Immature natural killer cell (primary cell): ENCODE measurements at places on chromosomes 11 and 22. TPM values are rescaled to one million over a fixed set of nuclear protein-coding genes. Genes with fewer than 3 reads are reported as not detected.

- peak; percentile 61 for DNase-seq
- peaks cover 29% of the 10 kb centered on the region for H3K4me1 ChIP-seq
These were observed at the start of gene ATXN10 for GRCh38 chr22:45671783-45672563. TSS of gene ATXN10 (plus strand) at chr22:45671834. CDS start at chr22:45672064, 230 bp downstream.

GRCh38 chr11:117395476-117395875 lies 67.8 kb downstream of the CEP164 start:
- H3K27ac ChIP-seq = no peak overlapping the region
- DNase-seq = no peak
- peaks cover 82% of the 10 kb centered on the region for H3K36me3 ChIP-seq
- H3K4me3 ChIP-seq = no peak overlapping the region

- H3K4me1 ChIP-seq = peaks cover 29% of the 10 kb centered on the region
- H3K27me3 ChIP-seq = peaks cover 21% of the 10 kb centered on the region
- peak overlapping the region; percentile 90 for H3K27ac ChIP-seq
- DNase-seq = no peak
- H3K4me3 ChIP-seq = peak overlapping the region; percentile 97
These were observed 600 bp downstream of the FCHSD2 start for GRCh38 chr11:73141309-73142127.

The CHRM4 gene
- 0.31 TPM for polyA plus RNA-seq

The NAALADL1 gene
- polyA plus RNA-seq = 88.7 TPM

The RTN3 gene
- 62.6 TPM for polyA plus RNA-seq

DNA sequence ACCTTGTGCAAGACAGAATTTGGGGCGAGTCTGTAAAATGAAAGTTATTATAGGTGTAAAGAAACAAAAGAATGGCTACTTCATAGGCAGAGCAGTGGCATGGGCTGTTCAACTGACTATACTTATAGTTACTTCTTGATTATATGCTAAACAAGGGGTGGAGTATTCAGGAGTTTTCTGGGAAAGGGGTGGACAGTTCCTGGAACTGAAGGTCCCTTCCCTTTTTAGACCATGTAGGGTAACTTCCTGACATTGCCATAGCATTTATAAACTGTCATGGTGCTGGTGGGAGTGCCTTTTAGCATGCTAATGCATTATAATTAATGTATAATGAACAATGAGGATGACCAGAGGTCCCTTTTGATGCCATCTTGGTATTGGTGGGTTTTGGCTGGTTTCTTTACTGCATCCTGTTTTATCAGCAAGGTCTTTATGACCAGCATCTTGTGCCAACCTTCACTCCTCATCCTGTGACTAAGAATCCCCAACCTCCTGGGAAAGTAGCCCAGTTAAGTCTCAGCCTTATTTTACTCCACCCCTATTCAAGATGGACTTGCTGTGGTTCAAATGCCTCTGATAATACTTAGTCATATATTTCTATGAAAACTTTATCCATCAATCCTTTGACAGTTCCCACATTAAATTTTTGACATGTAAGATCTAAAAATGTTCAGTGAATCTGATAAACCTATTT lies 118.6 kb downstream of the ARHGAP42 start:
- H3K27ac ChIP-seq = no peak overlapping the region
- H3K36me3 ChIP-seq = no peaks in the 10 kb centered on the region
- H3K4me1 ChIP-seq = no peaks in the 10 kb centered on the region
- no peak for DNase-seq
- no peak overlapping the region for H3K4me3 ChIP-seq

DNA sequence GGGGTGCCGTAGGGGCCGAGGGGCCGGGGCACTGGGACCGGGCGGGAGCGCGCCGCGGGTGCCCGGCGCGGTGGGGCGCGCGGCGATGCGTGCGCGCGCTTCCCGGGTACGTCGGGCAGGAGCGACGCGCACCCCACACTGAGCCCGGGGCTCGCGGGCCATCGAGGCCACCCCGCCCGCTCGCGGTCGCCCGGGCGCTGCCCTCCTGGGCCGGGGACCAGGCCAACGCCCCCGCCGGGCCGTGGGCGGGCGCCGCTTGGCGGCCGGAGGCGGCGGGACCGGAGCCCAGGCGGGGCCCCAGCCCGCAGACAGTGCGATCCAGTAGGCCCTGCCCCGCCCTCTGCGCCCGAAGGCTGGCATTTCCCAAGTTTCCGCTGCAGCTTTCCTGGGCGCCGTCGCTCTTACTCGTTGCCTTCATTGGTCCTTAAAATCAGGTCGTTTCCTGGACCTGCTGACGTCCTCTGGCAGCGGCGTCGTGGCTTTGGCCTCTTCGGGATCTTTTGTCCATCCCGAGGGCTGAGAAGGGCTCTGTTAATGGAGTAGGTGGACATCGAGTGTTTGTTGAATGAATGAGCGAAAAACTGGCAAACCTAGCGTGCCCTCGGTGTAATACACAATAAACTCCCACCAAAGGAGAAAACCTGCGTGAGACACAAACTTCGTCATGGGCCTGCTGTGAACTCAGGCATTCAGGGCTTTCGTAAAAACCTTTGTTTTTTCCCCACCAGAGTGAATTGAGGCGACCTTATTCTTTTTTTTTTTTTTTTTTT lies 638 bp downstream of the PARVA start:
- H3K4me3 ChIP-seq = peak overlapping the region; percentile 39
- peaks cover 3% of the 10 kb centered on the region for H3K36me3 ChIP-seq
- no peak overlapping the region for H3K27ac ChIP-seq
- no peak for DNase-seq
- no peaks in the 10 kb centered on the region for H3K4me1 ChIP-seq
- peaks cover 20% of the 10 kb centered on the region for H3K27me3 ChIP-seq
